ENCODE measurements at places on chromosomes 5 and 9.

GRCh38 chr9:13351778-13352386 is 72.4 kb upstream of the MPDZ start:
- no peak for DNase-seq

- DNase-seq, result no peak
Observed at GRCh38 chr5:173736923-173737412, 120.5 kb upstream of the BOD1 start.

DNA sequence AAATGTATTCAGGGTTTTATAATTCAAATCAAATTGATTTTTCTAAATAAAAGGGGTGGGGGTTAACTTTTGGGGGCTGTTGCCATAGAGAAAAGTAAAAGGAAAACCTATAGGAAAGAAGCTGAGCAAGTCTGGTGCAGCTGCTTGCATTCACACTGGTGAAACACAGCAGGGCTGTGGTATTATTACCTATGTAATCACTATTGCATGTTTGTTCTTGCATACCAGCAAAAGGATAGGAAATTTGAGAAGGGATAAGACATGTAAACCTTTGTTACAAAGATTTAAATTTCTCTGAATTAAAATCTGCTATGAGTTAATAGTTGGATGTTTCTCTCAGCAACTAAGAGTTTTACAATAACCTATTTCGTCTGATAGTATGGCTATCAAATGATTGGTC is 346.7 kb downstream of the EFNA5 start:
- no peak for DNase-seq

GRCh38 chr5:33068786-33069185 is 357.7 kb downstream of the NPR3 start:
- no peak for DNase-seq

DNA sequence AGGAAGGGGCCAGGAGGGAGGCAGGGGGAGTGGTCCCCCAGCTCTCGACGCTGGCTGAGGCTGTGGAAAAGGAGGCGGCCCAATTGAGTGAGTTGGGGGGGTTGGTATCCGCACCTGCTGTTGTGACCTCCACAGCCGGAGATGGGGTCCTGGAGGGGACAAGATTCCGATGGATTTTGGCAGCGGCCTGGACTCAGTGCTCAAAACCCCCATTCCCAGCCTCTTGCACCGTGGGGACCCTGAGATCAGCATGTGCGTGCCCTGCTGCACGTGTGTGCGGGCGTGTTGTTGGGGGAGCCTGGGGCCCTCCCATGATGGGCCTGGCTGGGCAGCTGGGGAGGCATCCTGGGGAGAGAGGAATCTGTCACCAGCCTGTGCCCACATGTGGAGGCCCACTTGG is 15.0 kb downstream of the CNTFR start:
- DNase-seq, result no peak

- DNase-seq, result no peak
Observed at GRCh38 chr9:37010976-37011375, 23.1 kb downstream of the PAX5 start.

DNA sequence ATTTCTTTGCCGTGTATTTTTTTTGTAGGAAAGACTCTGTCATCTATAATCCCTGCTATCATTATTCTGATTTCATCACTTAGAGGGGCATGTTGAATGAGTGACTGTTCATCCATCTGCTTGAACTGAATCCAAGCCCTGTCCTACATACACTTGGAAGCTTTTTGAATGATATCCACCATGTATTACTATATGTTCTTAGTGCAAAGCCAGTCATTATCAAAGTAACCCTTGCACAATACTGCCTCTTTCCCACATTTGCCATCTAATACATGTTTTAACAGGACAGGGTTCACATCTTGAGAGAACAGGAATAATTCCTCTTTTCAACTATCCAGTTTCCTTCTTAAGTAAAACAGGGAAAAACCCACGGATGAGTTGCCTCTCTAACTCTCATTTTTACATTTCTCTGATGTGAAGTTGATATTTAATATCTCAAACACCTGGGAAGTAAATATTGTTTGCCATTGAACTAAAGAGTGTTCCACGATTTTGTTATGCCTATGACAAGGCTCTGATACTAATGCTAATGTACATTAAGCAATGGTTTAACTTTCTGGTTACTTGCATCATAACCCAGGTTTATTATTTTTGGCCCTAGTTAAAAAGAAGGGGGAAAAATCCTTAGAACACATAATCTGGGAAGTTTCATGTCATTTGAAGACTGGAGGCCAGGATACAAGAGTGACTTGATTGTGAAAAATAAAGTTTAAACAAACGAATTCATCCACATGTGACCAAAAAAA is 103.7 kb upstream of the TARS1 start:
- DNase-seq, result no peak

Data from stimulated activated CD4-positive, alpha-beta T cell treated with anti-CD3 and anti-CD28 coated beads, Interleukin-4, amount 100 ng/mL, for 1 hour (primary cell).